ENCODE measurements at places on chromosomes 2 and 18. TPM values are rescaled to one million over a fixed set of nuclear protein-coding genes. Genes with fewer than 3 reads are reported as not detected.

Gene ZAP70
- total RNA-seq, result 0.47 TPM

GRCh38 chr2:119487434-119488244 lies 36.6 kb downstream of the SCTR start:
- DNase-seq, result no peak

Gene SF3B1
- total RNA-seq, result 137 TPM

Gene AGXT
- total RNA-seq, result not detected

GRCh38 chr2:1478311-1479305 lies 65.3 kb downstream of the TPO start:
- no peak for DNase-seq

DNA sequence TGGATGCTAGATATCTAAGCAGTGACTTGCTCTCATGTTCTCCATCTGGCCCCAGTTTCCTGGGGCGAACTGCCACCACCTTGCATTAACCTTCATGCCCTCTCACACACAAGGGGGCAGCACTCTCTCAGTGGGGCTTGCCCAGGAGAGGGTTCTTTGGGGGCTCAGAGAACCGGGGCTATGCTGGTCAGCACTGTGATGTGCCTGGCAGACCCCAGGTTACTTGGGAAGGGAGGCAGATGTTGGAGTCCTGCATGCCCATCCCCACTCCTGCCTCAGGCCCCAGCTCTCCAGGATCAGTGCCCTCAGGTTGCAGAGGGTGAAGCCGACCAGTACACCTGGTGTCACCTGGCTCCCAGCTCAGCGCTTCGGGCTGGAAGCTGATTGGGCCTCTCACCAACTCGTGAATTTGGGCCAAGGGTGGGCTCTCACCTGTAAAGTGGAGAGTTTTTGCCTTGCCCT lies 396.2 kb upstream of the HS6ST1 start:
- DNase-seq, result no peak

Gene TSGA10
- 6.7 TPM for total RNA-seq

- DNase-seq, result peak; percentile 71
Measured at GRCh38 chr18:23588836-23589560, 2.7 kb upstream of the NPC1 start.

Gene IL1A
- 1.1 TPM for total RNA-seq

DNA sequence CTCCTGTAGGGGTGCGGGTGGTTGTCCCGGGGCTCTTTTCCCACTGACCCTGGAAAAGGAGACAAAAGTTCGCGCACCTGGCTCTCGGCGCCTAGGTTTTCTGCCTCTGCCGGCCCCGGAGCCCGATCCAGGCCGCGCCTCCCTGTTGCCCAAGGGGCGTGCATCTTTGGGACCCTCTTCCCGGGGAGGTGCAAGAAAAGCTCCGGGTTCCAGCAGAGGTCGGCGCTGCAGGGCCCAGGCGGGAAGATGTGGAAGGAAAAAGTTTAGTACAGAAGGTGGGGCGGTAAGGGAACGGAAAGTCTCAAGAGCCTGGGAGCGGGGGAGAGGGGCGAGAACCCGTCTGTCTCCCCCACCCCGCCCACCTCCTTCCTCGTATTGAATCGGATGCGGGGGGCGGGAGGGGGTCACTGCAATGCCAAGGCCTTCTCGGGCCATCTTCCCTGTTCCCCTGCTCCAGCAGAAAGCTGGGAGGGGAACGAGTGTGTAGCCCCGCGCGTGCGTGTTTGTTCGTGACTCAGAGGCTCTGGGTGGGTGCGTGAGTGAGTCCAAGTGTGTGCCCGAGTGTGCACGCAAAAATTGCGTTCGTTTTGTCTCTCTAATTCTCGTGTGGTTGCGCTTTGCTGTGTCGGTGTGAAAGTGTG lies 6.3 kb upstream of the EN1 start:
- DNase-seq, result no peak

DNA sequence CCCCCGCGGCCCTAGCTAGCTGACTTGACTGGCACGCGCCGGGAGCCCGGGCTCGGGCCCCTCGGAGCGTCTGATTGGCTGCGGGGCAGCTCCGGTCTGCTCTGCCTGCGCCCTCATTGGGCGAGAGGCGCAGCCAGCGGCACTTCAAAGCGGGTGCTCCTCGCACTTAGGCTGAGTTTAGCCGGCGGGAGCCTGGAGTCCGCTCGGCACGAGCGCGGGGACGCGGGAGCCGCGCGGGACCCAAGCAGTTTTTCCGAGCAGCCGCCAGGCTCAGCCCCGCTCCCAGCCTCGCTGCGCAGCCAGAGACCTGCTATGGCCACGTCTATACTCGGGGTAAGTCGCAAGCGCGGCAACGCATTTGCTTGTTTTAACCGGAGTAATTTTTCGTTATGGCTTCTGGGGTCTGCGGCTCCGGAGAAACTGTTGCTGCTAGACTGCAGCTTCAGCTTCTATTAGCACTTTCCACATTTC lies at the start of gene SP9:
Gene SP9, plus strand, starts transcription at position 174 of the 471 bp plus-strand sequence. Its CDS starts 139 bp downstream, at position 313.
- DNase-seq, result no peak

Gene DYNAP
- not detected for total RNA-seq

DNA sequence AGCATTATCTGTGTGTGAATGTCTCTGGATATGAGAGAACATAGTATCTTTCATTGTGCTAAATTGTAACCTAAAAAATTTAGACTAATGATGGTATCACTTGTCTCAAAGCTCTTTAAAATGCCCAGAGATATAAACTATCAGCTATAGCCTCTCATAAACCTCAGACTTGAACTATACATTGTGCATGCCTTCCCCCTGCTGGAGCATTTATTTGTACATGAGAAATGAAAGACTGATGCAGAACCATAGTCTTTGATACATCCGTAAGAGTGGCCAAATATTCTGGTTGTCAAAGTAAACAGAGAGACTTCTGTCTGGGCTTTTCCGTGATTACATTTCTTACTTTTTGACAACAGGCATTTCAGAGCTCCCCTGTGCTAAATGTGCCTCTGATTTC lies 71.9 kb upstream of the CCDC68 start:
- DNase-seq, result no peak

- no peak for DNase-seq
Measured at GRCh38 chr18:36120297-36120696, 8.8 kb downstream of the SLC39A6 start.

GRCh38 chr2:5834501-5834900 lies 142.3 kb downstream of the SOX11 start:
- peak; percentile 4 for DNase-seq

GRCh38 chr2:181992776-181993175 lies 7.1 kb downstream of the PPP1R1C start:
- no peak for DNase-seq

DNA sequence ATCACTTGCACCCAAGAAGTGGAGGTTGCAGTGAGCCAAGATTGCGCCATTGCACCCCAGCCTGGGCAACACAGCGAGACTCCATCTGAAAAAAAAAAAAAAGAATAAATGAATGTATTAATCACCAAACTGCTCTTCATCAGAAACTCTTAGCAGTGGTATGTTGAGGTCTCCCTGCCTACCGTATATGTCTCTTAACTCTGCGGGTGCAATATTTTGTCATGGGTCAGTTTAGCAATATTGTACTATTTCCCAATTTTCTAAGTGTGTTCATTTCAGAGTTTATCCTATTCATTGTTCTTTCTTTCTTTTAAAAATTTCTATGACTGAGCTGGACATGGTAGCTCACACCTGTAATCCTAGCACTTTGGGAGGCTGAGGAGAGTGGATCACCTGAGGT lies 37.9 kb upstream of the MAP4K3 start:
- DNase-seq, result no peak

DNA sequence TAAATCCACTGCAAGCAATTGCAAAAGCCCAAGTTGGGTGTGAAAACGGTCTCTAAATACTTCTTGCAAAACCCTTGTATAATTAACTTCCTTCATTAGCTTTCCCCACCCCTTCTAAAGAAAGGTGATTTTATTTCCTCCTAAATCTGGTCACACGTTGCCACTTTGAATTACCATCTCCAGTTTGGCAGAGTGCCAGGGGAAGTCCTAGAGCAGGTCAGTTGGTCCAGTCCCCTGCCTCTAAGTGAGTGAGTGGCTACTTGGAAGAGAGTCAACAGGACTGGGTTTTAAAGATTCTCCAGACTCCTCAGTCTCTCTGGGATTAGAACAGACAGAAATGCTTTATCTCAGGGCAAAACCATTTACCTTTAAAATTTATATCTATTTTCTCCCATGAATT lies 18.7 kb upstream of the LYPD6B start:
- no peak for DNase-seq

- no peak for DNase-seq
Measured at GRCh38 chr2:209579230-209579749, 155.4 kb downstream of the MAP2 start.

- no peak for DNase-seq
Measured at GRCh38 chr2:75289771-75290170, 90.5 kb upstream of the TACR1 start.

DNA sequence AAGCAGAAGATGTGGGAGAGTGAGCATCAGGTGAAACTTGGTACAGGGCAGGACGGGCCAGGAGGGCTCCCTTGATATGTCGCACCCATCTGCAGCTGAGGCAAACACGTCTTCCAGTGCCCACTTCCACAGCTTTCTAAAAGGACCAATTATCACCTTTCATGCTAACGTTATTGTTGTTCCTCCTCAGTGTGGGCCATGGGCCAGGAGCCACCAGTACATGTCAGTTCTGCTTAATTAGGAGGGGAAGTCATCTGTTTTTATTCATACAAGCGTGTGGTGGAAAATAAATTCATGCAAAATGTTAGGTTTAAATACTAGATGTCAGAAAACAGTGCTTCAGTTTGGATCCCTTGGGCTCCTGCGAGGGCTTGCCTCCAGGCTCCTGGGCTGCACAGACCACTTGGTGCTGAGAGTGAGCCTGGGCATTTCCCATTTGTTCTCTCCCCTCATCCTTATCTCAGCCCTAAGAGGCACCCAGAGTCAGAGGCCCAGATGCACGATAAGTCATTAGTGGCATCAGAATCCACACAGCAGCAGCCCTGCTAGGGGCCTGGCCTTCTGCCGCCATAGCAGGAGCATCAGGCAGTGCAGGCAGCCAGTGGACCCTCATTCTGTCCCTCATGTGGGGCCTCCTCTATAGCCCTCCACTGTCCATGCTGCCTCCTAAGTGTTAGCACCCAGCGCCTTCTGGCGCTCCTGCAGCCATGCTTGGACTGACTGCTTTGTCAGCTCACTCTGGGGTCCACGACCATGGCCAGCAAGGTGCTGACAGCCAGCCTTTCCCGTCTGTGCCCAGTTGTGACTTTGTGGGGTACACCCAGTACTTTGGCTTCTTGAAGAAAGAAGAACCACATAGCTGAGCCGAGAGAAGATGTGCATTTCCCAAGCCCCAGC lies 539.8 kb upstream of the RAB6C start:
- no peak for DNase-seq

DNA sequence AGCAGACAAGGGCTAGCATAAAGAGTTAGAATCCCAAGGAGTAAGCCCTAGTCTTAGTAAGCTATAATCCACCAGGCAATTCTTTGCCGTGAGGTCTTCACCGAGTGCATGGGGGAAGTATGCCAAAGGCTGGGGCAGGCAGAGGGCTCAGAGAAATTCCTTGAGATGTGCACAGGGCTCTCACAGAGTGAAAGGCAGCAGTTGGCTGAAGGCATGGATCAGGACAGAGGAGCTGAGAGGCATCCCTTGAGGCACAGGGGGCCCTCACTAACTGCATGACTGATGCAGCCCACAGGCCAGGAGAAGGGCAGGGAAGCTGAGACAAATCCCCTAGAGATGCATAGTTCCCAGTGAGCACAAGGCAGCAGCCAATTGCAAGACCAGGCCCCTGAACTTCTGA lies 34.1 kb downstream of the PTH2R start:
- no peak for DNase-seq

- DNase-seq, result peak; percentile 26
Measured at GRCh38 chr2:118580651-118581050, 266.8 kb downstream of the EN1 start.

- DNase-seq, result no peak
Measured at GRCh38 chr2:218999021-218999880, 6.0 kb upstream of the CRYBA2 start.

GRCh38 chr18:64747803-64748202 lies 598.9 kb upstream of the LINC00305 start:
- no peak for DNase-seq

DNA sequence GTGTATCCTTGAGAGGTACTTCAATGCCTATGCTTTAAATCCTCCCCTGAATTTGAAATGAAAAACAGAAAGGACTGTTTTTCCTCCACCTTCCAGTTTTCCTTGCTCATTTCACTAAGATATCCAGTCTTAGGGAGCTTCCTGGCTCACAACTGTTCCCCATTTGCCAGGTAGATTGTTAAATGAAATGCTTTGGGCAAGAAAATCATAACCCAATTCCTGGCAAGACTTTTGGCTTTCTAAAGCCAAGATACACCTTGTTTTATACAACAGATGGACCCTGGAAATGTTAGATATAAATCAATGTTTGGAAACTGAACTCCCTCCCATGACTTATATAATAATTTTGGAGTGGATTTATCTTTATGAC lies 3.6 kb upstream of the CHMP3 start:
- no peak for DNase-seq

Gene CROCC2
- not detected for total RNA-seq

Gene SPP2
- total RNA-seq, result 0.23 TPM

DNA sequence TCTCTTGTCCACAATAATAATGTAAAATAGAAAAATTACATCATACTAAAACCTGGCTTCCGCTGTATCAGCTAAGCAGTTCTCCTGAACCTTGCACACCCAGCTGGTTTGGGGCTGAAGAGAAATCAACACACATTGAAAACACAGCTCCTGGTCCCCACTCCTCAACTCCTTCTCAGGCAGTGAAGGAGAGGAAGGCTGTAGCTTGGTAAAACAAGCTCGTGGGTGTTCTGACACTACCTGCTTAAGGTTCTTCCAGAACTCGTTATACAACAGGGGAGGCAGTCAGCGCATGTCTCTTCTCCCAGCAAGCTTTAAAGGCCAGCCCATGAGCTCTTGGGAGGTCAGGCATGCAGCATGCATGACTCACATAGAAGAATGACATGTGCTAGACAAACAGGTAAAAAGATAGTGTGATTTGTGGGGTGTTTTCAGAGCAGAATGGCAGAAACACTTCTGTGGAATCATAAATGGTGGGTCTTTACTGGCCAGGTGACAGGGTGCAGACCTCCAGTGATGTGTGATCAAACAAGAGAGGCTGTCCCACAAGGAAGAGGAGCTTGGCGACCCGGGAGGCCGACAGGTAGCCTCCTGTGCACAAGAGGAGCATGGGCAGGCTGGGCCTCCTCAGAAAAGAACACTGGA lies 69.1 kb downstream of the UXS1 start:
- no peak for DNase-seq
